T-helper 22 cell (primary cell): ENCODE measurements at places on chromosomes 4 and X.

GRCh38 chr4:159368320-159368719 is 265.4 kb downstream of the RAPGEF2 start:
- DNase-seq: no peak

DNA sequence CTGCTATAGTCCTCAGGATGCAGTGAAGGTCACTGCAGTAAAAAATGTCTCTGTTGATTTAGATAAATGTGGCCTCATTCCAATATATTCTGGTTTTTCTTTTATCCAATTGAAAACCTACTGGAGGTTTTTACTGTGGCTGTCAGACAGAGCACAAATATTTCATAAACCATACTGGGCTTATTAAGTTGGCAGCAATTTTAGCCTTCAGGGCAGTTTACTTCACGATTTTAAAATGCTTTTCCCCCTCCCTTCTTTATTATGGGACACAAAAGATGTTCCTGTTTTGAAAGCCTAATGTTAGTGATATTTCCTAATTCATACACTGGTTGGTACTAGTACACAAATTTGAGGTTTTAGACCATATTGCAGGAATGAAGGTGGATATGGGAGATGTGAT is 939.4 kb downstream of the C4orf33 start:
- no peak for DNase-seq

- DNase-seq: no peak
Observed at GRCh38 chr4:36609661-36610060, 328.2 kb downstream of the DTHD1 start.

GRCh38 chr4:112736718-112737135 is 99.8 kb downstream of the LARP7 start:
- no peak for DNase-seq

GRCh38 chr4:120622601-120623000 is 299.9 kb downstream of the PRDM5 start:
- no peak for DNase-seq

GRCh38 chr4:152408514-152409327 is 127.2 kb downstream of the FBXW7 start:
- no peak for DNase-seq

DNA sequence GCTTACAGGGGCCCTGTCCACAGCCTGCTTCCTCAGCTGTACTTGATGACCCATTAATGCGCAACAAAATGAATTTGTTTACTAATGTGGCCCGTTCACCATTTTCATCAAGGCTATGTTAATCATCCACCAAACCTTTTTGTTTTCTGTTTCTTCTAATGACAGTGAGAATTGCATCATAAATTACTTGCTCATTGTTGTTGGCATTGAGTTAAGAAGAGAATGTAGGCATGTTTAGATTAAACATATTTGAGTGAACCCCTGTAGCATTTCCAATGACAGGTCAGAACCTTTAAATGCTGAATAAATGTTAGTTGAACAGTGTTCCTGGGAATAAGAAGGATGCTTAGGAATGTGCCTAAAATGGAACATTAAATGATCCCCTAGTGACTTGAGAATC is 183.4 kb downstream of the SPRY1 start:
- DNase-seq: no peak

DNA sequence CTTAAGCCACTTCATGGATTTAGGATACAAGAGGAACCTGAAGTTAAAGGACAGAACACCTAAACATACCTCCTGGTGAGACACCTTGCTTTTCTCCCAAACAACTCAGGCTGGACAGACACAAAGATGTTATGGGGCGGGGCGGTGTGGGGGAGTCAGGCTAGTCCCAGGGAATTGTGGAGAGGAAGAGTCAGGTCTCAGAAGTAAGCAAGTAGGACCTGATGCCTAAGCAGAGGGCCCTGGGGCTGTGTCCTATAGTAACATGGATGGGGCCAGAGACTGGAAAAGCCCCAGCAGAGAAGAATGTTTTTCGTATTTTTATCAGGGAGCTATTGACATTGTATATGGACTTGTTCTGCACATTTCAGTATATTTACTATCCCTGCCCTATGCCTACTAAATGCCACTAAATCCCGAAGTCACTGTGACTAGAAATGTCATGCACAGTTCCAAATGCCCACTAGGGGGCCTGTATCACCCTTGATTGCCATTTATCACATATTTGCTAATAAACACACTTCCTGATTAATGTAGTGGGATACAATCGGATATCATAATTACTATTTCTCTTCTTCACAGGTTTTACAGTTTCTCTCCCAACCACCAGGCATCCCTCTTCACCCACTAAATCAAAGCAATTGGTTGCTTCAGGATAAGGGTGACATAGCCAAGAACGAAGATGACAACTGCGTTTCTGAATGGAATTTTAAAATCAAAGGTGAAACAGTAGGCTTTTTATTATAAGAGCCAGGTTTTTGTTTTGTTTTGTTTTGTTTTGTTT is 23.8 kb upstream of the ARHGAP10 start:
- DNase-seq: no peak

- DNase-seq: no peak
Observed at GRCh38 chr4:7193030-7193958, 956 bp downstream of the SORCS2 start.

DNA sequence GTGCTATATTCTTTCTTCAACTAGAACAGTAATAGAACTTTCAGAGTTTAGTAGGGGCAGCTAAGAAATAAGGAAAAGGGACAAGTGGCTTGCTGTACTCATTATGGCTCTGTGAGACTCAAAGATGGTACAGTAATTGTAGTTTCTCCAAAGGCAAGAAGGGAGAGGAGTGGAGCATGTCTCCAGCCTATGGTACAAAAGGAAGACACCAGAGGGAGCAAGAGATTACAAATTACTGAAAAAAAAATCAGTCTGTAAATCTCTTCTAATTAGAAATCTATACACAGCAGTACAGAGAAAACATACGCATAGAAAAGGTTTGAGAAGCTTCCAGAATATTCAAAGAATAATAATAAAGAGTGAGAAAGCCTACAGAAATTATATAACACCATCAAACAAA is 61.4 kb downstream of the KLHL4 start:
- DNase-seq: no peak

DNA sequence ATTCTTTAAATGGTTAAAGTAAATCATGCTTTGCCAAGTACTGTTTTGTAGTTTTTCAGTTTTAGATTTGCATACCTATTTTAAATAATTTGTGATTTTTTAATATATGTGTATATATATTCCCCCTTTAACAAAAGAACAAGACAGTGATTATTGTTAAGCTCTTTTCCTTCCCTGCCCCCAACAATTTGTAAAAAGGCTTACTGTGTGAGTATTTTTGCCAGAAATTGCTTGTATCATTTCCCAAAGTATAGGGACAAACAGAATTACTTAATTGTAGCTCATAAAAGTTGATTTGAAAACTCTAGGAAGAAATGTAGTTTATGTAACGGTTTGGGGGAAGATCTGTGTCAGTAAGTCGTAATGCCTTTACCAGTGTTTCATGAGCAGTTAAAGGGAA is 19.0 kb downstream of the CPEB2 start:
- DNase-seq: no peak

- DNase-seq: no peak
Observed at GRCh38 chrX:154720067-154720466, 30.8 kb downstream of the GAB3 start.

GRCh38 chr4:96164814-96165351 is 325.0 kb downstream of the PDHA2 start:
- DNase-seq: no peak

DNA sequence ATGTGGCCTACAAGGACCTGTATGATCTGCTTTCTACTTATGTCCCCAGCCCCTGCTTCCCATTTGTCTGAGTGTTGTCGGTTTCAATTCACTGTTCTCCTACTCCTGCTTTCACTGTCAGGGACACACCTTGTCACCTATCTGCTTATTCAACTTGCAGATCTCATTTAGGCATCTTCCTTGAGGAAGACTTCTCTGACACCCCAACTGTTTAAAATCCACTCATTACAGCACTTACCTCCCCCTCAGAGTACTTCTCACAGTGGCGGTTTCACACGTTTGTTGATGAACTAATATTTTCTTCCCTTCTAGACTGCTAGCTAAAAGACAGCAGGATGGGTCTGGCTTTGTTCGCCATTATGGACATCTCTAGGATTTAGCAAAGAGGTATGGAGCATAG is 279.9 kb upstream of the TET2 start:
- no peak for DNase-seq
